Sciatic nerve (tissue), 2 donors: ENCODE measurements at places on chromosomes 2 and 18.

GRCh38 chr2:47217277-47217676 lies 62.2 kb upstream of the STPG4 start:
- no peak for DNase-seq

GRCh38 chr18:47247036-47247415 lies 4.4 kb downstream of the SKOR2 start:
- DNase-seq = no peak

DNA sequence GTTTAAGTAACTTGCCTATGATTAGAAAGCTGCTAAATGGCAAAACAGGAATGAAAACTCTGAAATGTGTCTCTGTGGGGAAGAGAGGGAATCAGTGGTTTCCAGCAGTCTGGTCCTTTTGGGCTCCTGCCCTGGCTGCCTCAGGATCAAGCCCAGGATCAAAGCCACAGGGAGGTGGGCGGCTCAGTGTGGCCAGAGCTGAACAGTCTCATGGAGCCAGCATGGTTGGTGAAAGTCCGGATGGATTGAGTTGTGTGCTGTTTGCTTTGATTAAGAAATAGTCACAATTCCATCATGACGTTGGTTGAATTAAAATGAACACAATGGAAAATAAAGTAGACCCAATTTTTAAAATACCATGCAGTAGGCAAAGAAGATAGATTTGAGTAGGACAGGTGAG lies 344.2 kb downstream of the LPIN1 start:
- no peak for DNase-seq

DNA sequence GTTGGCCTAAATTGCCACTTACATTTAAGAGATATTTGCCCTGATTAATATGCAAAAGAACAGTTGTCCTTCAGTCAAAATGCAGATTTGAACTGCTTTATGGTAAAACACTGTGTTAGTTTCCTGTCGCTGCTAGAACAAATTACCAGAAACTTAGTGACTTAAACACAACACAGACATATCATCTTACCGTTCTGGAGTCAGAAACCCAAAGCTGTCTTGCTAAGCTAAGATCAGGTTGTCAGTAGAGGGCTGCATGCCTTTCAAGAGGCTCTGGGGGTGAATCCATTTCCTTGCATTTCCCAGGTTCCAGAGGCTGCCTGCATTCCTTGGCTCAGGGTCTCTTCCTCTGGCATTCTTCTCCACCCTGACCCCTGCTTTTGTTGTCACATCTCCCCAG lies 149.5 kb downstream of the FAM161A start:
- no peak for DNase-seq

DNA sequence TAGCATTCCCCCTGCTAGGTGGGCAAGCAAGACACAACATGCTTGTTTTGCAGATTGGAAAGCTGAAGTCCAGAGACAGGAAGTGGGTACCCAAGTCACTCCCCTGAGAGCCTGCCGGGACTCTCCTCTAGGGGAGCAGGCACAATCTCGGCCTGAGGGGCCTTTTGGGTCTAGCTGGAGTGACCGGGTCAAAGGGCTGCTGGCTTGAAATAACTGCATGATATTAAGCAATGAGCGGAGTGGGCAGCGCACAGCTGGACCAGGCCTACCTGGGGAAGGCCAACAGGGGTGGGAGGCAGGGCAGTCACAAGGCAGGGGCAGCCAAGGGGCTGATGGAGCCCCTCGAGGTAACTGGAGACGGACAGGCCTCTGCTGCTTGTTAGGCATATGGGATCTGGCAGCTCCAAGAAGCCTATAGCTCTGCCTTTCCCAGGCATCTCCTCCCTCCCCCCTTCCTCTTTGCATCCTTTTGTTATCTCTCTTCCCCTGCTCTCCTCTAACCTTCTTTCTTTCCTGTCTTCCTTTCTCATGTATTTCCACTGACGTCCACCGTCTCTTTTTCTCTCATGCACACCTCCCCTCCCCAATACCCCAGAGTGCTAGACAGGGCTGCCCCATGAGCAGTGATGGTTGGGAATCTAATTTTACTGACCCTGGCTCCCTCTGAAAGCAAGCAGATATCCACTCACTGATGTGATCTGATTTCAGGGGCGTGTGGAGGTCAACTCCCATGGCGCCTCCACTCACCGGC lies 237.5 kb downstream of the LOXHD1 start:
- peak; percentile 49 for DNase-seq

DNA sequence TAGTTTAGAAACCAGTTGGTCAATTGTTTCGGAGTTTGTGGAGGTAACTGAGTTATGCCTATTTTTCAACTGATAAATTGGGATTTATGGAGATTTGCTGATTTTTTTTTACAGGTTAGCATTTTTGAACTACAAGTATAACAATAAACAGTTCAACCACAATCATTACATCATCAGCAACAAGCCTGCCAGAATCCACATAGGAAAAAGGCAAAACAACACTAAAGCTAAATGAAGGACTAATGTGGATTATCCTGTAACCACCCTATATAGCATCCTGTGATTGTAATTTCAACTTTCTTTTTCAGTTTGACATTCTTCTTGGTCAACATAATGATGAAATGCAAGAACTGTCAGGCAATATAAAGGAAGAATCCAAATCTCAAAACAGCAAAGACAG lies 76.5 kb downstream of the CCDC102B start:
- DNase-seq = no peak

DNA sequence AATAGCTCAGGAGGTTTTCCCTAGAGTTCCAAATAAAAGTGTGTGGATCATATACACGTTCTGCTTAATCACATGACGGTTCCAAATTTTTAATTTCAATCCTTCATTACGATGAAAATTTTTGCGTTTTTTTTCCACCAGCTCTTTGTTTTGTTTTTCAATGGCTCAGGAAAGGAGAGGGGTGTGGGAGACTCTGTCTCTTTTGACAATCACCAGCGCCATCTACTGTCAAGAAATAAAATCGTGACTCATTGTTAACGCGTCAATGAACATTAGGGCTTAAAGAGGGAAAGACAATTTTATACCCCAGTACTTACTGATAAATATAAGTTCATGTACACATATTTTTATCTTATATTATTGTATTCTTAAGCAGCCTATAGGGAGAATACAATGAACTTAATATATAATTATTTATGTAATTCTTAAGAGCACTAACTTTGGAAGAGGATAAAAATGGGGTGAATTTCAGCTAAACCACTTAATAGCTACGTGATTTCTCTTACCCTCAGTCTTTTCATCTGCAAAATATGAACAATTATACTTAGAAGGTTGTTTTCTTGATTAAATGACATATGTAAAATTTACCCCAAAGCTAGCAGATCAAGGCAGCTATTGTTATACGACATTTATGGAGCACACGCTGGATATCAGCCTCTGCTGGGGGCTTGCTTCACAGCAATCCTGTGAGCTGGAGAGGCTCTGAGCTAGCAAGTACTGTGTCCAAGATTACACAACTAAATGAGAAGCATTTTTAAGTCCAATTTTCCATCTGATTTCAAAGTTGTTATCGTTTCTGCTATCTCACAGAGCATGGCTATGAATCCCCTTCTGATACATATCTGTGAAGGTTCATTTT lies 47.4 kb upstream of the RMDN2 start:
- no peak for DNase-seq

DNA sequence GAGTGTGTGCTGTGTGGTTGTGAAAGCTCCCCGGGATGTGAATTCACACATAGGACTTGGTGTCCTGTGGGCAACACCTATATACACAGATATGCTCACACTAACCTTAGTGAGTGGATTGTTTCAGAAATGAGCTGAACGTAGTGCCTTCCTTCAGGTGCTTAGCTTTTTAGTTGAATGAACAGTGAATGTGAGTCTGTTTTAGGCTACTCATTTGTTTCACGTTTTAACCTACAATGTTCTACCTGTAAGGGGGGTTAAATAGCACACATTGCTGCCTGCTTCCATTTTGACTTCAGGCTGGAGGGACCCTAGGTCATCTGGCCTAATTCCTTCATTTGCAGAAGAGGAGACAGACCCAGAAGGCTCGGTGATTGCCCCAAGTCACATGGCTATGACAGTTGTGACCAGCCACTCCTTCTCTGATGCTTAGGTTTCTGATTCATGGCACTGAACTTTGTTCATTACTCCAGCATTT lies 1.0 kb downstream of the PLEK start:
- no peak for DNase-seq

- no peak for DNase-seq
Observed at GRCh38 chr2:191637182-191638078, 40.5 kb upstream of the NABP1 start.

GRCh38 chr18:38033282-38033681 lies 467.7 kb upstream of the CELF4 start:
- no peak for DNase-seq

DNA sequence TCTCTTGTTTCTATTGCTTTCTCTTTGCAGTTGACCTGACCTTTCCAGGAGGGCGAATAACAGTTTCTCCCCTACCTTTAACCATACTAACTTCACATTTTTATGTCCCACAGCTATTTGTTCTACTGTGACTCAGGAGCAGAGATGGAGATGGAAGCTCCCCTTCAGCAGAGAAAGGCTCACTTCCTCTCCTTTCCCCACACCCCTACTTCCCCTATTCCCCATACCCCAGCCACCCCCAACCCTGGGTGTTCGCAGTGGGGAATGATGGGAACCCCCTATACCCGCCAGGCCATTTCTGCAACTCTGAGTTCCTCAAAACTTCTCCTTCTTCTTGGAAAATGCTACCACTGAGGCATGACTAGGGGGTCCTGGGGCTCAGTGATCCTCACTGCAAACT lies 285.4 kb upstream of the MGAT5 start:
- DNase-seq = no peak

DNA sequence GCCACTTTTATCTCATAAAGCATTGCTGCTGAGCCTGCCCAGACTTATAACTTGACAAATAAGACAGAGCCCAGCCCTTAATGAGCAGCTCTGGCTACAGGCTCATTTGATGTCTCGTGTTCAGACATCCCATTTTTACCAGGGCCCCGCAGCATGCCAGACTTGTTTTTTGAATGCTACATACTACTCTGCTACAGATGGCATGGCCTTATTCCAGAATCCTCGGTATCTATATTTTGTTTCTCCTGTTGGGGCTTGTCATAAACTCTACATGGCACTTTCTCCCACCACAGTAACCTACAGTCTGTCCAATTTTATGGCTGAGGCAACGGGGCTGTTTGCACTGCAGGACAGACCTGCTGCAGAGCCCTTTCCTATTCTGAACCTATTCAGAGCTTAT lies 179.0 kb upstream of the DDX18 start:
- no peak for DNase-seq

DNA sequence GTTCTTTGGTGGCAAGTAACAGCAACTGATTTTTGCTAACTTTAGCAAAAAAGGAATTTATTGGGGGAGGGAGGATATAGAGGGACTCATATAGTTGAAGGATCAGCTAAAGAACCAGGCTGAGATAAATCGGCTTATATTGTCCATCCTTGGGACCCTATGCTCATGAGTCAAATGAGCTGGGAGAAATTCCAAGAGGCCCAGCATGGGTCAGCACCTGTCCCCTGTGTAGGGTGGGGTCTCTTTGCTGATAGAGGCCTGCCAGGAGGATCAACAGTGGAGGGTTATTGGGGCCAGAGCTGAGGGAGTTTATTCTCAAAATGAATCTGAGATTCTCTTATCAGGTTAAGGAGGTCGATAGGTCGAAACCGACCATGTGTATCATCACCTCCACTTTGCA lies 97.2 kb downstream of the VAPA start:
- DNase-seq = no peak

DNA sequence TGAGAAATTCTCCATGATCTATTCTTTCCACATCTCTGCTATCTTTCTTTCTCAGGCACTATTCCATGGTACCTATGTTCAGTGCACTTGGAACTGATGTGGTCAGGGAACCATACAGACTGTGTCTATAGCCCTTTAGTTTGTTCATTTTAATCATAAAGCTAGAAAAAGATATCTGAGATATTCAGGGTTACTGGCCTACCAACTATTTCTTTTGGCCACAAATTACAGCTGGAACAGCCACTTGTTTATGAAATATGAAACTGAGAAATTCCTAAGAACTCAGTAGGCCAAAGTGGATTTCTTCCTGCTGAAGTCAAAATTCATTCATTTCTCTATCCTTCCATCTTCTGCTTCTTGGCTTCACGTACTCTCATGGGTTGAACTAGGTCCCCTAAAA lies 22.8 kb upstream of the LYPD1 start:
- no peak for DNase-seq

DNA sequence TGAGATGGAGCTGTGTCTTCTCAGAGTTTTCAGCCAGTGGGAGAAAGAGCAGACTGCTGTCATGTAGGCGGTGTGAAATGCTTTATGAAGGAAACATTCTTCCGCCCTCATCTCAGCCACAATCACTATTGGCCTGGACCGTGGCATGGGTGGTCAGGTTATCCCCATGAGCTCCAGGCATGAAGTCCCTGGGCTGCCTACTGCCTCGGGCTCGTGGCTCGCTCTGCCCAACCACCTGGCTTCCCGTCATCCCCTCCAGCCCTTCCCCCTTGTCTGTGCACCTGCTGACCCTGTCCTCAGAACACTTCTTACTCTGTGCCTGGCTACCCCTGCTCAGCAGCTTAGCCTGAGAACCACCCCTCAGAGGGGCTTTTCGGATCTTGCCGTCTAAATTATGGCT lies 15.5 kb downstream of the COLEC11 start:
- DNase-seq = no peak

- DNase-seq = no peak
Observed at GRCh38 chr2:31828891-31829290, 181.9 kb downstream of the MEMO1 start.

DNA sequence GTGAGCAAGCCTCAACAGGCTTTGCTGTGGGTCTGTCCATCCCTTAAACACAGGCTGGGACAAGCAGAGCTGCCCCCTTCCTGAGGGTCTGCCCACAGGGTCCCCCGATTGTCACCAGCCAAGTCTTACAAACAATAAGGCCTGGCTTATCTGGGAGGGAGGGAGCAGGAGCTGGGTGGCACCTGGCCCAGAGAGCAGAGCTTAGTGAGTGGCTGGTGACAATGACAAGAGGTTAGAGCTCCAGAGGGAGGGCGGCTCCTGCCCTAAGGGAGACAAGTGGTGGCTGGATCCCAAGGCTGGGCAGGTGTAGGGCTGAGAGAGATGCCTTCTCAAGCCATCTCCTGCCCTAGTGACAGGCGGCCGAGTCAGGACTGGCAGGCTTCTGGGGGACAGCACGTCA lies 125.5 kb downstream of the KLHL29 start:
- DNase-seq = no peak
